Posterior vena cava (tissue), 2 donors: ENCODE measurements at places on chromosomes 6 and 20. TPM values are rescaled to one million over a fixed set of nuclear protein-coding genes. Genes with fewer than 3 reads are reported as not detected.

DNA sequence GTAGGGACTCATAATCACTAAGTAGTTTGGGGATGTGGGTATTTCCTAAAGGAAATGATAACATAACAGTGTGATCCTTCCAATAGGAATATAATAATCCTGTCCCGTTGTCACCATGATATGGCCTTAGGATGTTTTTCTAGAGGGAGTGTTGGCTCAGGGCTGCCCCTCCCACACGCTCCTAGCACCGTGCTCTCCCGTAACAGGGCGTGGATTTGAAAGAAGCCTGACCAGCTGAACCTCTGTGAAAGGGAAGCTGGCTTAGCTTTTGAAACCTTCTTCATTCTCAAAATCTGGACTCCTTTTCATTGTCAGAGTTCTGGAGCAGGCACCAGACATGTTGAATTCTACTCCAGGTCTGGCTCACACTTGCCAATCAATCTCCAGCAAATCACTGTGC, 103.4 kb upstream of the SASH1 start:
- no peak for DNase-seq

- DNase-seq: no peak
Observed at GRCh38 chr6:5486214-5486613, 224.9 kb downstream of the FARS2 start.

DNA sequence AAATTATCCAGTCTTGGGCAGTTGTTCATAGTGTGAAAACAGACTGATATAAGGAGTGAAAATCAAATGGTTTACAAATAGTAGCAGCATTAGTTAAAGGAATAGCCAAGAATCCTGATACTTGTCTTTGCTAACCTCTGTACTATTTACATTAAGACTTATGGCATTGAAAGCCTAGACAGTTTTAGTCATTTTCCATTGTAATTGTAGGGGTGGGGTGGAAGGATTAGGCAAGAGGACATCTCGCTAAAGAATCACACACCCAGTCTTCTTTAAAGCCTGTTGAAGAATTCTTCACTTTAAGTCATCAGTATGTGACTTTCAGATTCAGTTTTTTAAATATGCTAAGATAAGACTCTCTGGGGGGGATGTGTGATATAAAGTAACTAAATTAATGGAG, 207.5 kb upstream of the PHACTR1 start:
- no peak for DNase-seq

DNA sequence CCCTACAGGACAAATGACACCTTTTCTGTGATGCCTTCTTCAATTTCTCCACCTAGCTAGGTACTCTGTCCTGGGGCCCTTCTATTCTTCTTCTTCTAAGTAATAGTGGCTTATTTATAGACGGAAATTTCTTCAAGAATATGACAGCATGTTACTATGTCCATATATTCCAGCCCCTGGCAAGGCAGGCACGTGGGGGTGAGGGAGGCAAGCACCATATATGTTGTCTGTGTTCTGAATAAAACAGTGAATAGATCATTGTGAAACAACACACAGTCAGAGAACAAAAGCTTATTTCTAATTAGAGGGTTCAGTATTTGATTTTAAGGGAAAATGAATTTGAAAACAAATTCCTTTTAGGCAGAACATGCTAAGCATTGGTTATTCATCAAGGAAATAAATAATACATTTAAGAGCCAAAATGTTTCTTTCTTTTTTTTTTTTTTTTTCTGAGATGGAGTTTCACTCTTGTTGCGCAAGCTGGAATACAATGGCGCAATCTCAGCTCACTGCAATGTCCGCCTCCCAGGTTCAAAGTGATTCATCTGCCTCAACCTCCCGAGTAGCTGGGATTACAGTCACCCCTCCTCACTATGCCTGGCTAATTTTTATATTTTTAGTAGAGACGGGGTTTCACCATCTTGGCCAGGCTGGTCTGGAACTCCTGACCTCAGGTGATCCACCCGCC, 6.2 kb downstream of the HEBP2 start:
- DNase-seq: no peak

- DNase-seq: no peak
Observed at GRCh38 chr6:89356642-89357170, 4.2 kb upstream of the UBE2J1 start.

DNA sequence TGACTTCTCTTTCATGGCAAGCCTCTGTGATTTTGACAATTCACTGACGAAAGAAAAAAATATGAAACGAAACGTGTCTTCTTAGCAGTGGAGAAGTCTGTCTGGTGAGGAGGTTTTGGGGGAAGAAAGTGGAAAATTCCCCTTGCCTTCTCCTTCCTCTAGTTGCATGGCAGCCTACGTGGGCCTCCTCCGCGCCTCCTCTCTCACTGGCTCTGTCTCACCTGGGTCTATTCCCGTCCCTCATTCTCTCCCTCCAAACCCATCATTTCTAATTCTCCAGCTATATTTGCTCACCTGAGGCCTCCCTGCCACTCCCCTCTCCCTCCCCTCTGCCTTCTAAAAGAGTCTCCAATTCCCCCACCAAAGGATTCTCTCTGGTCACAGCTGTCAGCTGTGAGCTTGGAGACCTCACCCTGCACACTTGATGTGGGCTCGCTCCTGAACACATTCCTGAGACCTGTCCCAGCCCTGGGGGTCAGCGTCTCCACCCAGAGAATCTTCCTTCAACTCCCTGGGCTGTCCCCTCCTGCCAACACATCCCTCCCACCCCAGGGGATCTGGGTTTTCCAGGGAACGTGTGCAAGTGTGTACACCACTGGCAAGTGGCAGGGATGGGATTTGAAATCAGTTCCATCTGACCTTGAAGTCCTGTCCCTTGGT, 159.6 kb upstream of the PMEPA1 start:
- DNase-seq: no peak

DNA sequence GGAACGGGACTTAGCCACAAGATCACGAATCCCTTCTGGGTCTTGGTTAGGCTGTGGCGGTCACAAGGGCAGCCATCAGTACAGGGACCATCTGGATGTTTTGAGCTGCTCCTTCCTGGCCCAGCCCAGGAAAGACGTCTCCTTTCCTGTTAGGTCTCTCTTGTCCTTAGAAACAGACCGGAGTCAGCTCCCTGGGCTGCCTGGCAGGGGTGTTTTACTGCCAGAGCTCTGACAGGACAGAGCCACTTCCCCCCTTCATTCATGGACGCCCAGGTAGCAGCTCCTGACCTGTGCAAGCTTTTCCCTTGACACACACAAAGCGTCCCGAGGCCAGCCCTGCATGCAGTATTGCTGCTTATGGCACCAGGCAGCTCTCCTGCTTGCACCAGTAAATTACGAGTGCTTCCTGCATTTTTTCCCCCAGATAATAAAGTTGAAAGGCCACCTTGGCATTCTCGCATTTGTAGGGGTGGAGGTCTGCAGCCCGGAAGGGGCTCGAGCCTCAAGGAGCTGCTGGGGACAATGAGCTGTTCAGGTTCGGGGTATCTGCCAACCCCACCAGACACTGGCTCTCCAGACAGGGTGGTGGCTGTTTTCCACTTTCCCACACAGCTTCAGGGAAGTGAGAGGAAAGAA, 87.4 kb downstream of the NOL4L start:
- DNase-seq: peak; percentile 71

DNA sequence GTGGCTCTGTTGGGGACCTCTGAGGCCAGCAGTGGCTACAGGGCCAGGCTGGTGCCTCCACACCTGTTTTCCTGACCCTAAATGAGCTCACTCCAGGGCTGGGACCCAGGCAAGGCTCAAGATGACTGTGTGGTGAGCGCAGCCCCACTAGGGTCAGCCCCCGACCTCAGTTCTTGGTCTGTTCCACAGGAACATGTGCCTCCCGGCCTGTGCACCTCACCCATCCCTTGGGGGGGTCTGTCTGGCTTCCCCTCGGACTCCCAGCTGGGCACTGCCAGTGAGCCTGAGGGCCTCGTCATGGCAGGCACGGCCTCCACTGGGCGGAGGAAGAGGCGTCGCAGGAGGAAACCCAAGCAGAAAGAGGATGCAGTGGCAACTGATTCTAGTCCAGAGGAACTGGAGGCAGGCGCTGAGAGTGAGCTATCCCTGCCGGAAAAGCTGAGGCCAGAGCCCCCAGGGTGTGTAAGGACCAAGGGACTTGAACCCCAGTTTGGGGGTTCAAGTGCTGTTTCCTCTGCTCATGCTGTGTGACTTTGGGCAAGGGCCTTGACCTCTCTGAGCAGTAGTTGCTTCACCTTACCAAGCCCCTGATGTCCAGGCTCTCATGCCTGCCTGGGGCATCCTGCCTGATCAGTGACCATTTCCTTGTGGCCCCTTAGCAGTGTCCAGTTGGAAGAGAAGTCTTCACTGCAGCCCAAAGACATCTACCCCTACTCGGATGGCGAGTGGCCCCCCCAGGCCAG, 8.0 kb downstream of the LPIN3 start:
- no peak for DNase-seq

- DNase-seq: peak; percentile 62
Observed at GRCh38 chr20:64110411-64111068, 3.2 kb upstream of the NPBWR2 start.

DNA sequence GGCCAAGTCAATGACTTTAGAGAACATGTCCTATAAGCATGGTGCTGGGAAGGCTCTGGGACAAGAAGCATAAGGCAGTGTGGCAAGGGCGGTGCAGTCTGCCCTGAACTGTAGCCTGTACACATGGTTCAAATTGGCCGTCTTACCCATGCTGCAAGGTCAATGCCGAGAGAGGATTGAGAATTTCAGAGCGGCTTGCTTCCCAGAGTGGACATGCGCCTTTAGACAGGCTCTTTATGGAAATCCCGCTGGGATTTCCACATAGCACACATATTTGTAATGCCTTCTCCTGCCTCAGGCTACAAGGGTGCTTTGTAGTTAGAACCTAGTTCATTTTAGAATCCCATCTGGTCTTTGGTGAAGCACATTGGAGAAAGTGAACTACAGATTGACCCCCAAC, 36.1 kb upstream of the CEP162 start:
- DNase-seq: no peak

DNA sequence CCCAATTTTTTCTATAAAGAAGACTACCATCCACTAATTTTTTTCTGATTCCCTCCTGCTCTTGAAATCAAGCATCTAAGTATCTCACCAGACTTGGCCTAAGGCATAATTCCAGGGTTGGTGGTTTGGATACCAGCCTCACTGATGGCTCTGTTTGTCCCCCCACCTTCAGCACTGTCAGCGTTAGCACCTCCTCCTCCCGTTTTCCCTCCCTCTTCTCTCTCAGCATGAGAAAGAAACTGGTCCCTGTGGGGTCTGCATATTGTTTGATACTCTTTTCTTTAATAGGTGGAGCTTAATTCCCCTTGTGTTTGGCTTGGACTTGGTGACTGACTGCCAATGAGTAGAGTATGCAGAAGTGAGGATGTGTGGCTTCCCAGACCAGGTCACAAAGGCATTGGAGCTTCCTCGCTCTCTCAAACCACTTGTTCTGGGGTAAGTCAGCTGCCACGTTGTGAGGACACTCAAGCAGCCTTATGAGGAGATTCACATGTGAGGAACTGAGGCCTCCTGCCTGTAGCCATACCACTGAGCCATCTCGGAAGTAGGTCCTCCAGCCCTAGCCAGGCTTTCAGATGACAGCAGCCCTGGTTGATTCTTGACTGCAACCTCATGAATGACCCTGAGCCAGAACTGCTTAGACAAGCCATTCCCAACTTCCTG, 65.2 kb downstream of the RIOK1 start:
- no peak for DNase-seq

DNA sequence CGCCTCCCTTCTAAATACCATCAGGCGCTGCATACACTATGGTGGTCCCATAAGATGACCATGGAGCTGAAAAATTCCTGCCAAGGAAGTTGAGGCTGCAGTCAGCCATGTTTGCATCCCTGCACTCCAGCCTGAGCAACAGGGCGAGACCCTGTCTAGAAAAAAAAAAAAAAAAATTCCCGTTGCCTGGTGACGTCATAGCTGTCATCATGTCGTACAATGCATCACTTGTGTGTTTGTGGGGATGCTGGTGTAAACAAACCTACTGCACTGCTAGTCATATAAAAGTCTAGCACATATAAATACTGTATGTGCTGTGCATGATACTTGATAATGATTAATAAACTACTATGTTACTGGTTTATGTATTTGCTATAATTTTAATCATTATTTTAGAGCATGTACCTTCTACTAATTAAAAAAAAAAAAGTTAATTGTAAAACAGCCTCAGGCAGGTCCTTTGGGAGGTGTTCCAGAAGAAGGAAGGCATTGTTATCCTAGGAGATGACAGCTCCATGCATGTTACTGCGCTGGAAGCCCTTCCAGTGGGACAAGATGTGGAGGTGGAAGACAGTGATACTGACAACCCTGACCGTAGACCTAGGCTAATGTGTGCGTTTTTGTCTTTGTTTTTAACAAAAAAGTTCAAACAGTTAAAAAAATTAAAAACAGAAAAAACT, 132.6 kb downstream of the BANF2 start:
- no peak for DNase-seq

GRCh38 chr20:38046572-38046971, 13.0 kb downstream of the RPRD1B start:
- no peak for DNase-seq

GRCh38 chr6:106339334-106340029, 13.9 kb upstream of the ATG5 start:
- DNase-seq: no peak

DNA sequence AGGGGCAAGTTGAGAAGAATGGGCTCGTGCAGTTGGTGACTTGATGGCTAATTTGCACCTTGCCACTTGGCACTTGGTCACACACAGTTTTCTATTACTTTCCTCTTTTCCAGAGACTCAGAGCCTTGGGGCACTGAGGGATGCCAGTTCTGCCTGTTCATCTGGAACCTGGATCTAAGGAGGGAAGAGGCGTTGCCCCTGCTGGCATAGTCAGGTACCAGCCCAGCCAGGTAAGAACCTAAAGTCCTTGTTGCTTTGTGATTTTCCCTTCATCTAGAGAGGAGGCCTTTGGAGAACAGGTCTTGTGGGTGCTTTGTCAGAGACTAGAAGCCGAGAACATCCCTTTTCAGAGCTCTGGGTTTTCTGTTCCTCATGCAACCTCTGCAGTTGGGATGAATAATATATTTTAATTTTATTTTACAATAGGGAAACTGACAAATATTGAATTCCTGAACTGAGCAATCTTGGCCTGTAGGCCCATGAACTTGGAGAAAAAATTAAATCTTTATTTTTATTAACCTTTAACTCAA, 11.4 kb downstream of the SYTL3 start:
- no peak for DNase-seq

- no peak for DNase-seq
Observed at GRCh38 chr6:37486121-37486839, 13.4 kb downstream of the CCDC167 start.

Gene FOXF2
- total RNA-seq: 1.2 TPM

Gene RNF144B
- total RNA-seq: 26.0 TPM

Gene HDDC2
- 53.2 TPM for total RNA-seq

Gene TTK
- 0.24 TPM for total RNA-seq

Gene WFDC12
- not detected for total RNA-seq

Gene RTN4IP1
- total RNA-seq: 3.6 TPM

Gene MYH7B
- total RNA-seq: 0.42 TPM

Gene SCUBE3
- 15.2 TPM for total RNA-seq

Gene HRH3
- not detected for total RNA-seq
